ENCODE measurements at places on chromosomes 11 and 22.

GRCh38 chr11:66689661-66690590, 12.2 kb upstream of the RBM4B start:
- no peak for DNase-seq

DNA sequence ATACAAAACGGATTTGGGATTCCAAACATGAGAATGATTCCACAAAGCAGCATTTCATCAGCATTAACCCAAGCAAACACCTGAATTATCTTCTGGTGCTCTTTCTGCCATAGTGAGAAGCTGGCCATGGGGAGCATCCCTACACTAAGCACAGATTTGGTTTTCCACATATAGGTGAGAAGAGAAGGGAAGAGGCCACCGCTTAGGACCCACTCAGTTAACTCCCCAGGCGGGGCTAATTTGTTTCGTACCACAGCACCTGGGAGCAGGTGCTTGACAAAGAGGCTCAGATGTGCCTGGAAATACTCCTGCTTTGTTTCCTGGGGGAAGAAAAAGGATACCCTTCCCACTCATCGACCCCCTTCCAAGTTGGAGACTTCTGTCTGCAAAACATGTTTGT, 64.2 kb downstream of the RAB30 start:
- DNase-seq = no peak

DNA sequence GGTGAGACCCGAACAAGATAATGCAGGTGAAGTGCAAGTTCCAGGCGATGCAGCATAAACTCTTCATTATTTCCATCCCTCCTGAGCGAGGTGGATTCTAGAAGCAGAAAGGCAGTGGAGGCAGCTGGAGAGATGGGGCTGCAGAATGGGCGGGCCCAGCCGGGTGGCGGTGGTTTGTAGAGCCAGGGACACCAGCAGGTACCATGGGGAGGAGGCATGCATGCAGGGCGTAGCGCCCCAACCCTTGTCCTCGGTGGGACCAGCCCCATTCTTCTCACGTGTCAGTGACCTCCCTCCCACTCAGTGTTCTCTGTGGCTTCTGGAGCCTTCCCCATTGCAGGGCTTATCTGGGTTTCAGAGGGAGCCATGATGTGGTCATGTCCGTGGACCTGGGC, 38.0 kb downstream of the MPPED1 start:
- no peak for DNase-seq

GRCh38 chr22:45284705-45285262, at the start of gene UPK3A:
TSS of gene UPK3A (plus strand) at chr22:45284949. CDS start at chr22:45285014, 65 bp downstream.
- DNase-seq = no peak

GRCh38 chr11:42837994-42838393, 473.8 kb upstream of the API5 start:
- DNase-seq = no peak

DNA sequence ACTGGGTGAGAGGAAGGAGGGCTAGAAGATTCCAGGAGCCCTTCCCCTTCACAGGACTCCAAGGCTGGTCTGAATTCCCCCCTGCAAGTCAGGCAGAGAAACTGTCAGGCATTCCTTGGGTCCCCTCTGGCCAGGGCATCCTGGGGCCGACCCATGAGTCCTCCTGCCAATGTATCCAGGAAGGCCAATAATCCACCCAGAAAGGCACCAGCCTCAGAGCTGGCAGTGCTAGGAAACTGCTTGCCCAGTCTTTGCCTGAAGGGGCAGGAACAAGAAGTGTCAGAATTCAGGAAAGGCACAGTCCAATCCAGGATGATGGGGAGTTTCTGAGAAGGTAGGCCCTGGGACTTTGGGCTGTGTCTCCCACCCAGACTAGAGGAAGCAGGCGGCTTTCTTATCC, 41.0 kb downstream of the BUD13 start:
- no peak for DNase-seq

- no peak for DNase-seq
Observed at GRCh38 chr11:126282736-126283591, at the start of gene TIRAP. TSS of gene TIRAP (plus strand) at chr11:126283093. CDS start at chr11:126290895, 7,802 bp downstream.

DNA sequence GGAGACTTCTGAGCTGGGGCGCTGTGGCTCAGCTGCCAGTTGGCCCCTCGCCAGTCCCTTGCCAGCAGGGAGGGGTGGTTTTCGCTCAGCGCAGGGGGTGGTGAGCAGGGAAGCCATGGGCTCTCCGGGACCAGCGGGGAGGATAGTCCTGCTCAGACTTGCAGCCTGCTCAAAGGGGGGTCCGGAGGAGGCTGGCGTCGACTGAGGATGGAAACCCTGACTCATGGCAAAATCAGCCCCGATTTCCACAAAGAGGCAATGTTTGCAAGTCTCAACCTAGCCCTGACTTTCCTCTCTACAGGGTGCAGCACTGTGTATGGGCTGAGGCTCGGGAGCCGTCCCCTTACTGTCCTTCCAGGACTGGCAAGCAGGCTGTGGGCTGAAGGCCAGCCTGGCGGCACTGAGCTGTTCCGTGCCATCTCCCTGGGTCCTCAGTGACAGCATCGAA, 35.1 kb downstream of the FBLN1 start:
- DNase-seq = no peak

DNA sequence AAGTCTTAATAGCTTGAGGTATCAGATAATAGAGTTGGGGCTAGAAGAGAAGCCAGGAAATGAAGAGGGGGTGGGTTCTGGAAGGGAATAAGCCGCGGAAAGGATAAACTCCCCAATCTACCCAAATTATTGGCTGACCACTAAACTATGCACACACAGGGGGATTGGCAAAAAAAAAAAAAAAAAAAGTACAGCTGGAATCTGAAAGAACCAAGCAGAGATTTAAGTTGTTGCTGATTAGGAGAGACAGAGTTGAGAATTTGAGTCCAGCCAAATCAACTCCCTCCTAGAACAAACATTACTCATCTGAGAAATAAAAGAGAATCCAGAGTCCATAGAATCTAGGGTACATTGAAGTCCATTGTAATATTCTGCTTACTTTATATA, 134.9 kb downstream of the CCDC81 start:
- DNase-seq = no peak

DNA sequence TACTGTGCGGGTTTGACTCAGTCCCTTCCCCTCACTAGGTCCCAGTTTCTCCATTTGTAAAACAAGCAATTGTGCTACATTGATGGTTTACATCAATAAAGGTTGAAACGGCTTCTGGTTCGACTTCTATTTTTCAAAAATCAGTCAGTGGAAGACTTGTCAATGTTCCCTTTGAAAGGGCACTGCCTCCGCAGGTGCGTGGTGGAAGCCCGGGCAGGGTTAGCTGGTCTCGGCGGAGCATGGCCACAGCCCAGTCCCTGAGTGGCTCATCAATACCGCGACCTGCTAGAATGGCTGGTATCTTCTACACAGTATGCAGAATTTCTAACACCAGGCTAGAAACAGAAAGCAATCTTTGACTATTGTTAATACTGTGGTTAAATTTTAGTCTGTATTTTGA, 16.1 kb downstream of the MS4A10 start:
- DNase-seq = no peak

- DNase-seq = no peak
Observed at GRCh38 chr11:126394036-126394435, 38.5 kb downstream of the ST3GAL4 start.

- DNase-seq = no peak
Observed at GRCh38 chr11:132184079-132184478, 813.7 kb downstream of the NTM start.

DNA sequence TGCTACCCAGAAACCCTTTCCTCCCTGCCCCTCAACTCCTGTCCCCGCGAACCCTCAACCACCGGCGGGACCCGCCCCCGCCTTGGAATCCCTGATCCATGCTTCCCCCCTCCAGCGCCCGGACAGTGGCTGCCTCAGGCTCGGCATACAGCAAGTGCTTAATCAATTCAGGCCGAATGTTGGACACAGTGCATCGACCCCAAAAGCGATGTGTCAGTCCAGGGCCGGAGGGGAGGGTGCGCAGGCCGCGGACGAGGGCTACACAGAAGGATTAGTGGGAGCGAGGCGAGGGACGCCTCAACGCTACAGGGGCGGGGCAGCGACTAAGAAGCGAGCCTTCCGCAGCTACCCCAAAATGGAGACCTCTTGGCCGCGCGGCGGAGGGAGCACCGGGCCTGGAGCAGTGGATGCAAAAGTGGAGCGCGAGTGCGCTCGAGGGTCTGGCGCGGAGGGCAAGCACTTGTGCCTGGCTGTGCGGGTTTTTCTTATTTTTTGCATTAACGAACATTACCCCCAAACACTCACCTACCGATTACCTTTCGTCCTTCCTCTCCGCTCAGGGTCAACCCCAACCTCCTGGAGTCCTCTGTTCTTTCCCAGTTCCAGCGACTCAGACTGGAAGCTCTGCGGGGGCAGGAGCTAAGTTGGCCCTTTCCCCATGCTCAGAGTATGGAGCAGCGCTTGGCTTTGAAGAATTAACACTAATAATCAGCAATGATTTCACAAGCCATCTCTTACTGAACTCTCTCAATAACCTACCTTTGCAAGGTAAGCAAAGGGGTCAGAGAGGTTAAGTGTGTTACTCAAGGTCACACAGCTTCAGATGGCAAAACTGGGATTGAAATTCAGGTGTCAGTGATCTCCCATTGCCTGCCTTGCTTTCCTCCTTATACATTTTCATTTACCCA, 30.0 kb upstream of the WNT11 start:
- no peak for DNase-seq

DNA sequence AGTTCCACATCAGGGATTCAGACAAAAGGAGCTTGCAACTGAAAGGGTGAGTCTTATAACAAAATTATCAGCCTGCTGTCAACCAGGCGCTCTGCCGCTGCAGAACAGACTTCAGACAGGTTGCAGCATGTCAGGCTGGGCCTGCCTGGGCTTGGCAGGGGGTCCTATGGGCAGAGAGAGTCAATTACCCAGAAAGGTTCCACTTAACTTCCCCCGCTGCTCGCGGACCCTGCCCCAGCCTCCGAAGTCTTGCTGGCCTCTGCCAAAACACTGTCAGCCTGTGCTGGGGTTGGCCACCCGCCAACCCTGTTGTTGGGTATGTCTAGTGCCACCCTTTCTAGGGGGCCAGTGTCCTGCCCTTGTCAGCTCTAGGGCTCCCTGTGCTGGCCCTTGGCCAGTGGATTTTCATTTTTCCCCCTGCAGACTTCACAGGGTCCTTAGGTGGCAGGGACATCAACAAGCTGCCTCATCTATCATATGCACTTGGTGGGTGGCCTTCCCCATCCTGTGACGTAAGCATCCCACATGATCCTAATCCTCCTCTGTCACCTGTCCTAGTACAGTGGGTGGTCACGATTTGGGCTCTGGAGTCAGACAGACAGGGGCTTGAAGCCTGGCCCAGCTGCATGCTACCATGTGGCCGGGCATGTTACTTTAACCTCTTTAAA, 166.5 kb upstream of the CADM1 start:
- no peak for DNase-seq

DNA sequence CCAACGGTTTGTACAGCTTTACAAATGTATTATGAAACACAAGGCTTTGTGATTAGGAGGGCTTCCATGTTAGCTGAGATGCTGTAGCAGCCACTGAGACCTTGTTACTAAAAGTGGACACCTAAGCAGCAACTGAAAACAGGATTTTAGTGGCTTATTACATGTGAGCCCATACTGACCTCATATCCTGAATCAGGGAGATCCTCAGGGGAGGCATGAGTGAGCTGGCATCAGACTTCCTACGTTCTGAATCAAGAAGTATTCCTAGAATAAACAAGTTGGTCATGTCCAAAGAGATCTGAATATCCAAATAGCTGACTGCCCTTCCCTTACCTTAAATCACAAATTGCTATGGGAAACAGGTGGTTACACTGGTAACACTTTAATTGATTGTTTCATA, 59.1 kb upstream of the SCUBE2 start:
- no peak for DNase-seq

GRCh38 chr22:36587289-36588154, 58.6 kb upstream of the EIF3D start:
- no peak for DNase-seq
